Posterior cingulate gyrus (tissue), 11 donors: ENCODE measurements at places on chromosomes 12 and 14.

GRCh38 chr12:91432089-91432488 lies 249.5 kb upstream of the DCN start:
- no peak for DNase-seq

DNA sequence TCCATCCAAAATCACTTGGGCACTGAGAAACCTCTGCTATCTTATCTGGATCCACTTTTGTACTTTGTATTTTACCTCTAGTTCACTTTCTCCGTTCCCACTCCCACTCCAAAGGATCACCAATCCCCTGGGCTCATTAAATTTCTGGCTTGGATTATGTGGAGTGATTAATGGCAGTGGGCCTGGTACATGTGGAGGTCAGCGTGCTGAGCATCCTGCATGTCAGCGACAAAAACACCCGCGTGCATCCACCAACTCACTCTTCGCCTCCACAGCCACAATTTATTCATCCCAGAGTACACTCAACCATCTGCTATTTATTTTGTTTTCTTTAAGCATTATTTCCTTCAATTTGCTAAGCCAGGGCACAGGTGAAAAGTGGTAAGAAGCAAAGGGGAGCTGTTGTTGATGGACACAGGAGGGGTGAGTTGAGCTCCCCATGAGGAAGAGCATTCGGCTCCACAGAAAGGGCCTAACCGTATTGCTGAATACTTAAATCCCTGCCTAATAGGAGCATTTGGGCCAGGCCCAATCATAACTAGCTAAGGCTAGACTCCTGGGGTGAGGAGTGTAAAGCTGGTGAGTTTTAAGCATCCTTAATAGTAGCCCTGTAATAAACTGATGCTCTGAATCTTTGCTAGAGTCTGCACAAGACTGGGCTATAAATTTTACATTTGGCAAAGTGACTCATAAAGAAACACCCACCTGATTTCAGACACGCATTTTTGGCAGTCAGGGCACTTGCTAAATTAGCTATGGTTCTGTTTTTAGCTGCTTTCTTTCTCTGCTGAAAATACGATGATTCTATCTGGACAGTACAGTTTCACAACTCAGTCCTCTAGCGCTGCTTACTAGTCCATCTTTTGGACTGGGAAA lies 137.8 kb downstream of the SLC25A21 start:
- DNase-seq, result no peak

DNA sequence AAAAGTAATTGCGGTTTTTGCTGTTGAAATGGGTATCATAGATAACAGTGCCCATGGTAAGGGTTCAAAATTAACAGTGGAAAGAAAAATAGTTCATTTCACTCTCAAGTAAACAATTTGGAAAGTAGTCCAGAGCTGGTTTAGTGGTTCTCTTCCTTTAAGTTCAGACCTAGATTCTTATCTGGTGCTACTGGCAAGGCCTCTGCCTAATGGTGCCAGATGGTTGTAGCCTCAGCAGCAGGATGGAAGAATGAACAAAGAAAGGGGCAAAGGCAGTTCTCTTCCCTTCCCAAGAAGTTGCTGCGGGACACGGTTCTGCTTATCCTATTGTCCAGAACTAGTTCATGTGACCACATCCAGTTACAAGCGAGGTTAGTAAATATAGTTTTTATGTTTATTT lies 10.5 kb downstream of the ARG2 start:
- no peak for DNase-seq

GRCh38 chr12:61857968-61858367 lies 402.2 kb upstream of the USP15 start:
- DNase-seq, result no peak

GRCh38 chr14:101992708-101993107 lies 28.3 kb downstream of the DYNC1H1 start:
- no peak for DNase-seq

DNA sequence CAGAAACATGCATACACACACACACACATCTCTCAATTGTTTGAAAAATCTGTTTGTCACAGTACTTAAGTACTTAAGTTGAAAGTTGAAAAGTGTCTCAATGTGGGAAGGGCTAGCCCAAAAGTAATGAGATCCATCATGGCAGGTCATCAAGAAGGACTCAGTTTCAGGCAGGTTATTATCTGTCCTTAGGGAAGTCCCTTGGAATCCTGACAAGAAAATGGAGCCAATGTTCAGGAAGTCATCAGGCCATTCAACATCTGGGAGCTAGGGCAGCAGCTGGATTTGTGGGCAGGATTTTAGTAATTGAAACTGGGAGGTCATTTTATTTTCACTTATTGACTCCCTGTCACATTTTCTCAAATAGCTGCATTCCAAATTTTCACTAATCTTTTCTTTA lies 56.0 kb downstream of the MSRB3 start:
- DNase-seq, result no peak

GRCh38 chr12:62860020-62860419 lies 74.9 kb downstream of the PPM1H start:
- no peak for DNase-seq

DNA sequence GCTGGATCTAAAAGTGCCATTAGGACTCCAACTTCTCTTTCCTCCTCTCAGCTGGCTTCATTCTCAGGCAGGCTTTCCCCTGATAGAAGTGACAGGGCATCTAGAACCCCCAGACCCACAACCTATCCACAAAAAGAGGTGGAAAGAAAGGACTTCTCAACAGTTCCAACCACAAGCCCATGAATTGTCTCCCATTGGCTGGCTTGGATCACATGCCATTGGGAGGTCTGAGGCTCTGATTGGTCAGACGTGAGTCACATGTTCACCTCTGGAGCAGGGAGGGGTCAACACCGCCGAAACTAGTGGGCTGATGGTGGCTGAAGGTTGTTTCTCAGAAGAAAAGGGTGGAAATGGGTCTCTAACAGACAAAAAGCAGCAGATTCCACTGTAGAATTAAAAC lies 47.2 kb downstream of the DRAM1 start:
- no peak for DNase-seq
